K562 (cell line): ENCODE measurements at places on chromosomes 1 and 21. TPM values are rescaled to one million over a fixed set of nuclear protein-coding genes. Genes with fewer than 3 reads are reported as not detected.

Gene LAD1
- total RNA-seq = 0.25 and 0.31 TPM in 2 replicates

Gene TNNT2
- total RNA-seq = not detected in 2 replicates

Gene SFPQ
- 341 and 367 TPM in 2 replicates for total RNA-seq

GRCh38 chr1:43576521-43576920 is 45.8 kb downstream of the PTPRF start:
- no peak overlapping the region for H3K27ac ChIP-seq
- peaks cover 64% of the 10 kb centered on the region for H3K27me3 ChIP-seq
- DNase-seq = no peak
- no peaks in the 10 kb centered on the region; the same call in 2 of the 3 replicates for H3K4me1 ChIP-seq
- H3K36me3 ChIP-seq = no peaks in the 10 kb centered on the region

DNA sequence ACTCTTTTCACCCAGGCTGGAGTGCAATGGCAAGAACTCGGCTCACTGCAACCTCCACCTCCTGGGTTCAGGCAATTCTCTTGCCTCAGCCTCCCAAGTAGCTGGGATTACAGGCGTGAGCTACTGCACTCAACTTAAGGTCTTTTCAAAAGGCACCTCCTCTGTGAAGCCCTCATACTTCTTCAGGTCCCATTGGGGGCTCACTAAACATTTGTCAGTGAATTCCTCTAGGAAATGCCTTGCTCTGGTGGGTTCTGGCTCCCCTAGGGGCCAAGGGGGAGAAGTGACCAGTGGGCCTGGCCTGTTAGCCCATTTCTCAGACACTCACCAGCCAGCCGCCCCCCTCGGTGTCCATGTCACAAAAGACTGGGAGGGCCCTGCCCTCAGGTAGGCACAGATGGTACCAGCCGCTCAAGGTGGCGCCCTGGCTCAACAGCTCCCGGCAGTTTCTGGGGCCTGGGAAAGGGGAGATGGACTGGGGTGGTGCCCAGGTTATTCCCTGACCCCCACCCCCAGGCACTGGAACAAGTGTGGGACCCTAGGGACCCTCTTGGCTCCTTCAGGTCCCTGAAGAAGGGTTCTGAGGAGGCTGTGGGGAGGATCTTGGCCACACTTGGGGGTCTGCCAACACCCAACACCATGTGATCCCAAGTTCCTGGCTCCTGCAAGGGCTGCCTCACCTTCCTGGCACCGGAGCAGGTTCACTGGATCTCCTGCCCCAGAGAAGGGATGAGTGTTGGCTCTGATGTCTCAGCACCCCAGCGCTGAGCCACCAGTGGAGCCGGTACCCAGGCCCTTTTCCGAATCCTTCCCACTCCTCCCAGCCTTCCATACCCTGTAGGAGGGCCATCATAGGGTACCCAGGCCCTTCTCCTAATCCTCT is 1.6 kb downstream of the FCN3 start:
- no peaks in the 10 kb centered on the region for H3K27me3 ChIP-seq
- peak; percentile 73 for DNase-seq
- H3K36me3 ChIP-seq = no peaks in the 10 kb centered on the region
- no peak overlapping the region for H3K4me3 ChIP-seq

Gene TIE1
- total RNA-seq = 0.20 and 0.31 TPM in 2 replicates

Gene HFM1
- total RNA-seq = 2.9 and 3.3 TPM in 2 replicates
